ENCODE measurements at places on chromosomes 16 and 17. TPM values are rescaled to one million over a fixed set of nuclear protein-coding genes. Genes with fewer than 3 reads are reported as not detected.

TNP2 gene
- not detected for total RNA-seq

CES5A gene
- not detected for total RNA-seq

CLEC10A gene
- total RNA-seq: not detected

GRCh38 chr16:69311533-69312387 lies 610 bp downstream of the VPS4A start:
- peak overlapping the region; percentile 96 for H3K4me3 ChIP-seq
- DNase-seq: peak; percentile 42
- H3K36me3 ChIP-seq: peaks cover 26% of the 10 kb centered on the region
- H3K4me1 ChIP-seq: peaks cover 26% of the 10 kb centered on the region
- peak overlapping the region; percentile 92 for H3K27ac ChIP-seq
- no peaks in the 10 kb centered on the region for H3K27me3 ChIP-seq

DNA sequence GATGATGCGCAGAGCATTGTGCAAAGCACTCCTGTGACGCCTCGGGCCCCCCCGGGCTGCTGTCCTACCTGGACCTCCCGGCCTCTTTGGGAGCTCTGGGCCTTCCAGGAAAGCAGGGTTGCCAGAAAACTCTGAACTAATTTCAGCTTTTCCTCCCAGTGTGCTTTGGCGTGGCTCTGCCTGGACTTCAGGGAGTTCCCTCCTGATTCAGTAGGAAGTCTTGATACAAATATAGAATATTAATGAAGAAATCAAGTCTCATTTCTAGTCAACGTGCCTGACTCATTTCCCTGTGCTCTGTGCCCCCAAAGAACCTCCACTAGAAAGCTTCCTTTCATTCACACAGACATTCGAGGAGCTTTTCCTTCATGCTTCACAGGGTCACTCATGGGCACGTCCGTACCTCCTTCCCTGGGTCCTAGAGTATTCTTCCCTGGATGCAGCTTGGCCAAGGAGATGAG lies 84.0 kb upstream of the NOL11 start:
- H3K4me3 ChIP-seq: no peak overlapping the region
- H3K27me3 ChIP-seq: no peaks in the 10 kb centered on the region
- no peak for DNase-seq
- no peaks in the 10 kb centered on the region for H3K4me1 ChIP-seq
- no peak overlapping the region for H3K27ac ChIP-seq

- no peak overlapping the region for H3K4me3 ChIP-seq
- no peak for DNase-seq
- H3K36me3 ChIP-seq: no peaks in the 10 kb centered on the region
- peak overlapping the region; percentile 15 for H3K27ac ChIP-seq
- H3K4me1 ChIP-seq: peaks cover 4% of the 10 kb centered on the region
- H3K27me3 ChIP-seq: peaks cover 39% of the 10 kb centered on the region
These were observed 6.7 kb upstream of the ABCC3 start for GRCh38 chr17:50627782-50628601.

DNA sequence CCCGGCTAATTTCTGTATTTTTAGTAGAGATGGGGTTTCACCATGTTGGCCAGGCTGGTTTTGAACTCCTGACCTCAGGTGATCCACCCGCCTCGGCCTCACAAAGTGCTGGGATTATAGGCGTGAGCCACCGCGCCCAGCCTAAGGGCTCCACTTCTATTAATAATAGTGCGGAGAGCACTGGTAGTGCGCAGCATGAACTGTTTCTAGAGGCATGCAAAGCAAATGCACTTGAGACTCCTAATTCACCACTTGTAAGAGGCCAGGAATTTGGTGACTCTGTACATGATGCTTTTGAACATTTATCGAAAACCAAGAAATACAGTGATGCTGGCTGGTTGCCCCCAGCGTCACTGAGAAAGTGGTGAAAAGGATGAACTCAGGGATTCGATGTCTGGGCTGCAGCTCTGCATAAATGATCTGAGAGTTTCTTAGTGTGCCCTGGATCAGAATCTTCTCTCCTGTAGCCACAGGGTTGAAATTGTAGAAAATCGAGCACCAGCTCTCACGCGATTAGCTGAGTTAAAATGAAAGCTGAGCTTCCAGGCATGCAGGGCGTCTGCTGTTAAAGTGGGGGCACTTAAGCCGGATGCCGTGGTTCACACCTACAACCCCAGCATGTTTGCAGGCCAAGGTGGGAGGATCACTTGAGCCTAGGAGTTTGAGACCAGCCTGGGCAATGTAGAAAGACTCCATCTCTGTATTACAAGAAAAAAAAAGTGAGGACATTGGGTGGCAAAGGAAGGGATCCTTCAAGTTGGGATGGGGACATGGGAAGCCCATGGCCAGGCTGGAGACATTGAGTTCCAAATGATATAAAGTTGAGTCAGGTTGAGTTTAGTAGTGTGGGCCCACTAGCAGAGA lies 4.8 kb downstream of the RNF213 start:
- peaks cover 43% of the 10 kb centered on the region for H3K4me1 ChIP-seq
- no peaks in the 10 kb centered on the region for H3K27me3 ChIP-seq
- peak overlapping the region; percentile 94 for H3K4me3 ChIP-seq
- peaks cover 44% of the 10 kb centered on the region for H3K36me3 ChIP-seq

DNA sequence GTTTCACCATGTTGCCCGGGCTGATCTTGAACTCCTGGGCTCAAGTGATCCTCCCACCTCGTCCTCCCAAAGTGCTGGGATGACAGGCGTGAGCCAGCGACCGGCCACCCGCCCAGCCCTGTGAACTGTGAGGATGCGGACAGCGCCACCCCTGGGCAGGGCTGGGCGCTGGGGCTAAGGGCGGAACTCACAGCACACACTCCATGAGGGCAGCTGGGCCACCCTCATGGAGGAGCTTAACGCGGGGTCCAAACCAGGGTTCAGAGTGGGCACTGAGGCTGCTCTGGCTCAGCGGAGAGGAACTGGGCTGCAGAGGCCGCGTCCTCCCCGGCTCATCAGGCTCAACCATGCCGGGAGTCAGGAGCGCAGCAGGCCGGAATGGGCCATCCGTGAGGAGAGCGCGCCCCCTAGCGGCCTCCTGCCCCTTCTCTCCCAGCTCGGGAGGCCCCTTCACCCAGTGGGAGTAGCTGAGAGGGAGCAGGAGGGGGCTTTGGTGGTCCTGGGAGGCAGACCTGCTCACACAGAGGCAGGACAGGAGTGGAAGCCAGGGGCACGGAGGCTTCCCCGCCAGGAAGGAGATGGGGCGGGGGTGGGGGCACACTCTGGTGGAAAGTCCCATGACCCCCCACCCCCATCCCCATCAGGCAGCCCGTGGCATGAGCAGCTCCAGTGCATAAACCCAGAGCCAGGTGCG lies 13.8 kb downstream of the CORO7 start:
- peaks cover 47% of the 10 kb centered on the region for H3K36me3 ChIP-seq
- peak; percentile 67 for DNase-seq
- H3K4me3 ChIP-seq: no peak overlapping the region
- no peak overlapping the region for H3K27ac ChIP-seq
- peaks cover 5% of the 10 kb centered on the region for H3K4me1 ChIP-seq
- no peaks in the 10 kb centered on the region for H3K27me3 ChIP-seq

GRCh38 chr16:4419402-4419959 lies 3.1 kb upstream of the CORO7 start:
- peaks cover 6% of the 10 kb centered on the region for H3K36me3 ChIP-seq
- peaks cover 3% of the 10 kb centered on the region for H3K27me3 ChIP-seq
- peaks cover 15% of the 10 kb centered on the region for H3K4me1 ChIP-seq
- H3K4me3 ChIP-seq: no peak overlapping the region
- no peak for DNase-seq

DNA sequence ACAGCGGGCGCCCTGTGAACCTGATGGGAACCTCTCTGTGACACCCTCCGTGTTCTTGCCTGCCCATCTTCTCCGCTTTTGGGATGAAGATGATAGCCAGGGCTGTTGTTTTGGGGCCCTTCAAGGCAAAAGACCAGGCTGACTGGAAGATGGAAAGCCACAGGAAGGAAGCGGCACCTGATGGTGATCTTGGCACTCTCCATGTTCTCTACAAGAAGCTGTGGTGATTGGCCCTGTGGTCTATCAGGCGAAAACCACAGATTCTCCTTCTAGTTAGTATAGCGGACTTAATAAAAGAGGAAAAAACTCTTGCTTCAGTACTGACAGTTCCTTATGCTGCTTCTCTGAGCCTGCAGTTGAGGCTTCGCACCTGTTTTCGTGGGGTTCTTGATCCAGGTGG lies 10.5 kb downstream of the CDK5RAP3 start:
- H3K27ac ChIP-seq: no peak overlapping the region
- H3K36me3 ChIP-seq: peaks cover 27% of the 10 kb centered on the region

DNA sequence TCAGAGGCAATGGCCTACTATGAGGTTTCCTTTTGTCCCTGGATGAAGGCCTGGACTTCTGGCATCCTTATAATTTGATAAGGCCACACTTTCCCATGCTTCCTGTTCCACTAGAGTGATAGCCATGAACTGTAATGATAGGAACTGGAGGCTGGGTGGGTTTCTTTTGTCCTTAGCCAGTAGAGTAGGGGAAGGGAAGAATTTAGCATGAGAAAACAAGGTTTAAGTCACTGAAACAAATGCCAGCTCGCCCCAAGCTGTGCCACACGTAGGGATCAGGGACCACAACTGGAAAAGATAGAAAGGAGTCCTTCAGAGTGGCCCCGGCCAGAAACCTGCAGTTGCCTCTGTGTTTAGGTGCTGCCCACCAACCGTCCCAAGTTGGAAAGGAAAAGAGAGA lies 80.9 kb upstream of the C17orf78 start:
- no peak for DNase-seq
- H3K4me3 ChIP-seq: no peak overlapping the region
- H3K27ac ChIP-seq: no peak overlapping the region
- no peaks in the 10 kb centered on the region for H3K36me3 ChIP-seq

- H3K4me1 ChIP-seq: peaks cover 29% of the 10 kb centered on the region
- no peak overlapping the region for H3K27ac ChIP-seq
- H3K4me3 ChIP-seq: no peak overlapping the region
- H3K36me3 ChIP-seq: peaks cover 10% of the 10 kb centered on the region
These were observed 17.5 kb upstream of the IL21R start for GRCh38 chr16:27384425-27384824.

GRCh38 chr17:77560841-77561240 lies 397.7 kb upstream of the TNRC6C start:
- no peak overlapping the region for H3K27ac ChIP-seq
- no peaks in the 10 kb centered on the region for H3K36me3 ChIP-seq
- H3K4me3 ChIP-seq: no peak overlapping the region
- DNase-seq: no peak
- H3K27me3 ChIP-seq: peaks cover 10% of the 10 kb centered on the region

Data from activated CD4-positive, alpha-beta T cell treated with anti-CD3 and anti-CD28 coated beads, Interleukin-2, amount 10 ng/mL, durations not matched to agents 7 days and 5 days (primary cell).